ENCODE measurements at places on chromosomes 11 and 22.

DNA sequence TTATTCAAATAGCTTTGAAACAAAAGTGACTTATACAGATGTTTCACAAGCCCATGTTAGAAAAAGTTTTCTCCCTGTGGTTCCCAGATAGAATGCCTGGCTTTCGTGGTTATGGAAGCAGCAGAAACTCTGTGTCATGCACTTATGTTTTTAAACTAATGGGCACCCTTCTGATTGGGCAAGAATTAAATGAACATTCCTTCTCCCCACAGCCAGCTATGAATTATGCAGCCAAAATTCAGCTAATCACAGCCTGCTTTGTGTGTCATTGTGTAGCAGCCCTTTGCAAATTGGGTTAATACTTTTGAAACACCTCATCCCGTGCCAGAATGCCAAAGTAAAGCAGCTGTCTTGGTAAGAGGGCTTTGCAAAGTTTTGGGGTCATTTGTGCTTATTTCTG, 46.9 kb downstream of the PANX1 start:
- DNase-seq = no peak

DNA sequence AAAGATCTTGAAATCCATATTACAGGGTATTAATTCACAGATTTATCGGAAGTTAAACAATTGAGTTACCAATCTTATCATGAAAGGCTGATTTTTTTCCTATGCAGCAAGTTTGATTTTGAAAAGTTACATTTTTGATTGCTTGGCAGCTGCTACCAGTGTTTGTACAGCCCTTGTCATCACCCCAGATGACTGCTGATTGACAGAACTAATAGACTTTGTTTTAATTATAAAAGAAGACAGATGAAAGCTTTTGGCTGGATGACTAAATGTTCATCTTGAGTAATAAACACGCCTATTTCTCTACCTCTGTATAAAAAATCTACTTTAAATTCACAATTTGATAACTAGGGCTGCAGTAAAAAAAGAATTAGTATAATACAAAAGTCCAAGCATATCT, 259.7 kb downstream of the TTC28 start:
- DNase-seq = no peak

DNA sequence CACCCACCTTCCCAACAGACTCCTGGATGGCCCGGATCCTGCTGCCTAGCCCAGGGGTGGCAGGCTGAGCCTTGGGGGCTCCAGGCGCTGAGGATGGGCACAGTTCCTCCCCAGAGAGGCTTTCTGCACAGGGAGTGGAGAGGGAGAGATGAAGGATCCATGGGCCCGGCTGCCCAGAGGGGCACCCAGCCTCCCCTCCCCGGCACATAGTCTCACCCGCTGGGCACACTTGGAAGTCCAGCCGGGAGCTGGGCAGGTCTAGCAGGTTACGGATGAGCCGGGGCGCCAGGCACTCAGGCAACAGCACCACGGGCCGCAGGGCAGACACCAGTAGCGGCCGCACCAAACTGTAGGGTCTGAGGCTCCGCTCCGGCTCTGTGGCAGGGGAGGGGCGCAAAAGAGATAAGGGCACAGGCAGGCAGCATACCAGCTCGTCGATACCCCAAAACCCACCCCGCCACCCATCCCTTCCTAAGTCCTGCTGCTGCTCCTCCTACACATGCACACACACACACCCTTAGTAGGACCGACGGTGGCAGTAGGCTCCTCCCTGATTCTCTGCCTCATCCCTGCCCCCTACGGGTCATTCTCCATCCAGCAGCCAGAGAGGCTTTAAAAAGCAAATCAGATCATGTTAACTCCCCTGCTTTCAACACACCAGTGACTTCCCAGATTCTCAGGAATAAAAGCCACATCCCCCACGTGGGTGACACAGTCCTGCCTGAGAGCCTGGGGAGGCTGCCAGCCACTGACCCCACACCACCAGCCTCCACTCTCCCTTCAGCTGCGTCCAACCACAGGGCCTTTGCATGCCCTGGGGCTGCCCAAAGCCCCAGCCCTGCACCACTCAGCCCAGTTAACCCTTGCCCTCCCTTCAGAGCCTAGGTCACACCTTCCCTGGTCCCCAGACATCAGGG, 6.5 kb upstream of the MFNG start:
- peak; percentile 31 for DNase-seq

- DNase-seq = no peak
Observed at GRCh38 chr11:120643284-120643683, 131.7 kb downstream of the GRIK4 start.

- no peak for DNase-seq
Observed at GRCh38 chr11:111303461-111303860, 5.1 kb downstream of the POU2AF3 start.

DNA sequence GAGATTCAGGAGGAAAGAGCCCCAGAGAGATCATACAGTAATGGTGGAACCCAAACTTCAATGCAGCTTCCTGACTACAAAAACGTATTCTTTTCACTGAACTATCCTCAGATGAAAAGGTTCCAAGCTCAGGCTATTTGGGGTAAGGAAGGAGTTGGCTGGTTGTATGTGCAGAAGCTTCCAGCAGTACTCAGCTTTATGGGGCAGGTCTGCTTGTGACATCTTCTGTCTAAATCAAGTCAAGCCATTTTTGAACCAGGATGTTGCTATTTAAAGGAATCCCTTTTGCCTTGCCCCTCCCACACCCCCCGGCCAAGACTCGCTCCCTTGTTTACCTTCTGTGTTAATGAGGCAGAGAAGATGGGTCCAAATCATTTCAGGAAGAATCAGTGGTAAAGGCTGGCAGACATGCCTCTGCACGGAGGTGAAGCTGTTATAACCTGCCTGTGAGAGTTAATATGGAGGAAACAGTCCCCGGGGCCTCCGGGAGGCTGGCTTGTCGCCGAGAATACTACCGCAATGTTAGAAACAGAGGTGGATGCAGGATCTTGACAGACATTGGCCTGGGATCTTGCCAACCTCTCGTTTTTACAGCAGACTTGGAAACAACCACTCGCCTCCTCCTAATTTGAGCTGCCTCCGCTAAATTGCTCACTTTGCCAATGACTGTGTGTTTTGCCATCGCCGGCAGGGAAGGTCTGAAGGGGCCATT, 45.4 kb downstream of the TIMP3 start:
- no peak for DNase-seq

GRCh38 chr11:73965076-73965763, 14.4 kb downstream of the DNAJB13 start:
- no peak for DNase-seq

DNA sequence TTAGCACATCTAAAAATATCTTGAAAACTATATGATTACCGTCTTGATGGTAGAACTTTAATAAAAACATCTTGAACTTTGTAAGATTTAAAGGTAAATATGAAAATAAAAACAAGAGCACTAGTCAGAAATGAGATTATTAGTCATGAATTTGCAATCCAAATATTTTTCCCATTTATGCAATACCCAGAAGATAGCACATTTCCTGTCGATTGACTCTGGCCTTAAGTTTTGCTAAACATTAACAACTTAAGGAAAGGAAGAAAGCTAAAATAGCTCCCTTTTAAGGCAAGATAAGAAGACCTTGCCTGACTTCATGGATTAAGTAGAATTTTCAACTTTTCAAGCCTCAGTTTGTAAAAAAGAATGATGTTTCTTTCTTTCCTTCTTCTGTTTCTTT, 1374.7 kb upstream of the RAG2 start:
- DNase-seq = no peak

DNA sequence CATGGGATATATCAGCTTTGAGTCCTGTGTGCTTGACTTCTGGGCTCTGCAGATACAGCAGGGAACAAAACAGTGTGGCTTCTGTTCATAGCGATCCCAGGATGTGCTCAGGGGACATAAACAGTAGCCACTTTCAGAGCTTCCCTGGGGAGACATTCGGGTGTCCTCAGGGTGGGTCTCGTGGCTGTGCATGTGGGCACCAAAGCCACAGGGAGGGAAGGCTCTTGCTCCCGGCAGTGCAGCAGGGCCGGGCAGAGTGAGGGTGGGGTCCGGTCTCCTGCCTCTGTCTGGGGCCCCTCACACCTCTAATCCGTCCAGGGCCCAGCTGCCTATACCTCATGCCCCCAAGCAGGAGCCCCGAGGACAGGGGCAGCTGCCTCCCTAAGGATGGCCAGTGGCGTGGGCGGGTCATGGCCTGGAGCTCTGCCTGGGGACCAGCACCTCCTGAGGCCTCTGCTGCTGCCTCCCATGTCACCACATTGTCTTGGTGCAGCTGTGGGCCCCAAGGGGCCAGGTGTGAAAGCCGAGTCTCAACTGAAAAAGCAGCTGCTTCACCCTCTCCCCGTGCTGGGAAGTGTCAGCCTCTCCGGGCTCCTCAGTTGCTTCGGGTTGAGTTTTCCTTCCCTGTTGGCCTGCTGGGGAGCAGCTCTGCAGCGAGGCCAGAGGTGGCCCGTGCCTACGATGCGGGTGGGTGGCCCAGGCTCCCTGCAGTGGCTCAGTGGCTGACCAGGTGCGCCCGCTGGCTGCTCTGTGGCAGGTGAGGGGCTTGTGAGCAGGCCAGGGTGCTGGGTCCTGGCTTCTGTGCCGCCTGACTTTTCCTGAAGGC, 3.8 kb downstream of the TPCN2 start:
- DNase-seq = no peak

- DNase-seq = no peak
Observed at GRCh38 chr11:115522302-115522701, 18.1 kb upstream of the CADM1 start.

GRCh38 chr11:40179541-40179940, 1279.9 kb downstream of the LRRC4C start:
- DNase-seq = no peak

GRCh38 chr11:13384908-13385640, 77.9 kb downstream of the BTBD10 start:
- DNase-seq = no peak

DNA sequence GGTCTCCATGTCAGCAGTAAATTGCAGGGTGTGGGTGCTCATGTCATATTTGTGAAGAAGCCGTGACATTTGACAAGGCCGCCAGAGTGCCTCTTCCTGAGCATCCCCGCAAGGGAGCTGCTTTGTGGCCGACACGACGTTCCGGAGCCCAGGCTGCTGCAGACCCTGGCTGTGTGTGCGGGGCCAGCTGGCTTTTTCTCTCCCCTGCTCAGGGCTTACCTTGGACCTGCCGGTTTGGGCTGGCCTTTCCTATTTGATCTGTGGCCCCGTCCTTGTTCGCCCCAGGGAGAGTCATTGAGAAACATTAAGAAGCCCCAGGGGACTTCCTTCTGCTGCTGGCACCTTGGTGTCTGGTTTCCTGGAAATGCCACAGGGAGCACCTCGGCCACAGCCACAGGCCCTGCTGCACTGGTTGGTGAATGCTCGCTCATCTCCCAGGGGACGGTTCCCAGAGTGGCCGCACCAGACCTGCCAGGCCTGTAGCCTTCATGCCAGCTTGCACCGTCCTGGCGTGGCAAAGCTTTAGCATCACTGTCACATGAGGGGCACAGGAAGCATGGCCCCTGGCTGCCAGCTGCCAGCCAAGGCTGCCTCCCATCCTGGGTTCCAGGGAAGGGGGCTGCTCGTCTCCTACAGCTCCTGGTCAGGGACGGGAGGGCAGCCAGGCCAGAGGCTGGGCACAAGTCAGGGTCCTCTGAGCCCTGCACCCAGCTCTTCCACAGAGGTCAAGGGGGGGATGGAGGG, 5.4 kb downstream of the GRK2 start:
- no peak for DNase-seq

DNA sequence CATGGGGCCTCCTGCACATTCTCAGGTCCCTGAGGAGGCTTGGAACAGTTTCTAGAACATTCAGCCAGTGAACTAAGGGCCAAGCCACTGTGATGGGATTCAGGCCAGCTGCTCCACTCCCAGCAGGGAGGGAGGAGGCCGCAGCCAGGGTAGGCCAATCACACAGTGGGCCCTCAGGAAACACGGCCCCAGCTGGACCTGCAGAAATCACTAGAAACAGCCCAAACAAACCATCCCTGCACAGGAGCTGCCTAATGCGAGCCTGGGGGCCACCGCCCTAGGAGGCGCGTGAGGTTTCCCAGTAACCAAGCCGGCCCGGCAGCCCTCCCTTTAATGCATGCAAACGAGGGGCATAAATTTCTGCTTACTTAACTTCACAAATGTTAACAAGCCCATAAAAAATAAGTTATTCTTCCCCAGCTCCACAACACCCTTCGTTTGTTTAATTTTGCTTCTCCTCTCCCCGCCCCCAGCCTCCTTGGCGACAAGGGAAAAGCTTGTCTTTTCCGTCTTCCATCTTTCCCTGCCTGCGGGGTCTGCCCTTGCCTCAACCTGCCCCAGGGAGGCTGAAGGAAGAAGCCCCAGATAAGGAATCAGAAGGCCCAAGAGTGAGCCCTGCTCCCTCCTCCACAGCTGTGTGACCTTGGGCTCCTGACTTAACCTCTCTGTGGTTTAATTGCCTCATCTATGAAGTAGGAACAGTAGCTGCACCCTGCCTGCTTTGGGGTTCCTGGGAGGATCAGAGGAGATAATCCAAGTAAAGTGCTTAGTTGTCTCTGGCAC, 25.7 kb downstream of the ELFN2 start:
- no peak for DNase-seq

DNA sequence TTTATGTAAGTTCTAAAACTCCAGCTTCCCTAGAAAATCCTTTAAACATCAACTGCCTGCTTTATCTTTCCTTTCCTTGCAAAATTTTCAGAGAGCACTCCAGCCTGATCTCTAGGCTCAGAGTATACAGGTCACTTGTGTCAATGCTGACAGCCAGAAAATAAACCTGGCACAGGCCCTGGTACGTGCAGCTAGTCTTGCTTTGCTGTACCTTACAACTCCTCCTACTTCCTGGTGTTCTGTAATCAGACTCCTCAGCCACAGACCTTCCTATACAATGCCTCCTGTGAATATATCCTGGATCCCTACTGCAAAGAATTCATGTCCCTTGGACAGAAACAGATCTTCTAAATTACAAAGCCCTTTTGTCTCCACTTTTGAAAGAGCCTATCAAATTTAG, 24.2 kb upstream of the TMEM123 start:
- no peak for DNase-seq

GRCh38 chr11:59221441-59221840, 8.7 kb upstream of the MPEG1 start:
- DNase-seq = no peak

- DNase-seq = no peak
Observed at GRCh38 chr22:34903416-34903815, 162.5 kb upstream of the ISX start.

GRCh38 chr22:29689206-29689879, 30.5 kb upstream of the CABP7 start:
- DNase-seq = no peak

GRCh38 chr11:65165410-65166317, 4.4 kb upstream of the SPDYC start:
- no peak for DNase-seq

Data from activated CD4-positive, alpha-beta T cell treated with anti-CD3 and anti-CD28 coated beads for 1 hour (primary cell).